ENCODE measurements at places on chromosomes 1 and 21.
A peak's percentile ranks its signal among the peaks of the same experiment; 100 is the strongest.

DNA sequence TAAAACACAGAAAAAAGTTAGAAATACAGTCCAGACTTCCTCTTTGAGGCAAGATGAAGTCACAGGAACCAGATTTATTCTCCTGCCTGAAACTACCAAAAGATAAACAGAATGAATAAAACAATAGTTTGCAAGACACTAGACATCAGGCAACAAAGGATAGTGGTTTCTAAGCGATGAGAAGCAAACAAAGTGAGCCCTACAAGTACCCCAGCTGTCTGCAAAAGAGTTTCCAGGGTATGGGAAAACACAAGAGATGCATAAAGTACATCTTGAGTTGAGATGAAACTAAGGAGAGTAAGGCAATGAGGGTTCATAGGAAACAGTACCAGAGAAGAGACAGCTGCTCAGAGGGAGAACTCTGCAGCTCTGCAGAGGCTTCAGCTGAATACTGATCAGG is 83.3 kb upstream of the COL24A1 start:
- no peak for DNase-seq

- DNase-seq, result peak; percentile 10
Measured at GRCh38 chr1:59477286-59477685, 180.4 kb downstream of the FGGY start.

DNA sequence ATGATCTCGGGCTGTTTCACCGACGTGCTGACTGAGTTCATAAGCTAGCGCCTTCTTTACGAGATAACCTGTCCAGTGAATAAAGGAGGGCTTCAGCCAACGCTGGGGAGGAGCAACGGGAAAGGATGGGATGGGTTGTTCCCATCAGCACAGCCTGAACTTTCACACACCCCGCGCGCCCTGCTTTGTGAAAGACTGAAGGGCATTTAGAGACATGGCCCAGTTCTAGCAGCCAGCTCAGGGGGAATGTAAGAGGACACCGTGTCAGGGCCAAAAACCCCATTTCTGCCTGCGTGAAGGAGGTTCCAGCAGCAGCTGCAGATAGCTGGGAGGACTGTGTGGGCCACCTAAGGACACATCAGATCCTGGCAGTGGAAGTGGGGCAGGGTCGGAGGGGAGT is 255.1 kb upstream of the RAB4A start:
- DNase-seq, result no peak

GRCh38 chr1:117555806-117556205 is 50.0 kb upstream of the TENT5C start:
- no peak for DNase-seq

GRCh38 chr1:59005491-59006288 is 221.8 kb upstream of the JUN start:
- no peak for DNase-seq

DNA sequence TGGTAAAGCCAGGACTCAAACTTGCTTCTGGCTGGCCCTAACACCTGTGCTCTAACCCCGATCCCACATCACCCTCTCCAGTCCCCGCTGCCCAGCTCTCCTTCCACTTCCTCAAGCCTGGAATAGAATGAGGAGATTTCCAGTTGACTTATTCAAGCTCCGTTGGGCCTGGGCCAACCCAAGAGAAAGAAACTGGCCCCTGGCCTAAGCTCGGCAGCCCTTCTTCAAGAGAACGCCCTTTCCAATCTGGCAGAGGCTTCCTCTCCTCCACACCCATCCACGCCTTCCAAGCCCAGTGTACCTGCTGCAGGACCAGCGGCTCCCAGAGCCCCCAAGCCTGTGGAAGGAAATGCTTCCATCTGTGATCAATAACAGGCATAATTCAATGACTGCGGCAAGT is 51.9 kb downstream of the LRRN2 start:
- DNase-seq, result no peak

DNA sequence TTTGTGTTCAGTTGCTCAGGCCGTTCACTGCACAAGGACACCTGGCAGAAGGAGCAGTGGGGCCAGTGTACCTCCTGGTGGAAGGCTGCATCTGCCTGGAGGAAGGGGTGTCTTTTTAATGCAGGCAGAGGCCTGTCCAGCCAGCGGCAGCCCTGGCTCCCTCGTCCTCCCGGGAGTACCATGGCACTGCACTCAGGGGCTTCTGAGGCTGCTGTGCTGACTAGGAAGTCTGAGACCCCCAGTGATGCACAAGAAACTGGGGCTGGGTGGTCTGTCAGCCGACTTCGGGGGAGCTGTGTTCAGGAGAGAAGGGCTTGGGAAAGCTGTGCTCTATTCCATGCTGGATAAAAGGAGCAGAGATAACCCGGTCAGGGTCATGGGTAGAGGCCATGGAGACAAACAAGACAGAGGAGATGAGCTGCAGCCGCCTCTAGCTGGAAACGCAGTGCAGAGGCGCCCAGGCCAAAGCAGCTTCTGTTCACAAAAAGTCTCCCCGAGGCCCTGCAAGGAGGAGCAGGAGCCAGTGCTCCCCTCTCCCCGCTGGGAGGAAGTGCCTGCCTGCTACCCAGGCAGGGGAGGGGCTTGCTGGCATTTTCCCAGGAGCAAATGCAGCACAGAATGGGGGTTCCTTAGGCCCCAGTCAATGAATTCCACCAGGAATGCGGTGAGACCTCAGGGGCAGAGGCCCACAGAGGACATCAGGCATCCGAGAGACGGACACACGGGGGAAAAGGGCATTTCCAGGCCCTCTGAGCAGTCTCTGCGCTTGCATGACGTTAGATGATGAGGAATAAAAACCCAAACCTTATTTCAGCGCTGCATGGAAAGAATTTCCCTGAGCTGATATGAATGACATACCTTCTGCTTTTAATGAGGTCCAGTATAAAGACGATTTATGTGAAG is 17.2 kb upstream of the C2CD2 start:
- DNase-seq, result no peak

DNA sequence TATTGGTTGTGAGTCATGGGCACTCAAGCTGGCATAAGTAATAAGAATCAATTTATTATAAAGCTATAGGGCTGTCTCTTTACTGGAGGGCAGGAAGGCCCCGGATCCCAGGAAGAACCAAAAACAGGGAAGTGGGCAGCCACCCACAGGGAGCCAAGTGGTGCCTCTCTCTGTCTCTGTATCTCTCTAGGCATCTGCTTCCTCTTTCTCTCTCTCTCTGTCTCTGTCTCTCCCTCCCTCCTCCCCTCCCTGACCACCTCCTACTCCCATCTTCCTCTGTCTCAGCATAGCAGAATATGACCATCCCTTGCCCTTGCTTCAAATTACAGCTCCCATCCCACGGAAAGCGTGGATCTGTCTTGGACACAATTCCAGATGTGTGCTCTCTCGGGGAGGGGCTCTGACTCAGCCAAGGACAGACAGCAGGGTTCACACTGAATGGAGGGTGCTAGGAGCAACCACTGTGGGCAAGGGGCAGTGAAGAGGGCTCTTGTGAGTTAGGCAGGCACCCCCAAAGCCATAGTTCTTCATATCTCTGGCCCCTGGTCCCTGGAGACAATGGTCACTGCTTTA is 80.4 kb upstream of the LPGAT1 start:
- no peak for DNase-seq

DNA sequence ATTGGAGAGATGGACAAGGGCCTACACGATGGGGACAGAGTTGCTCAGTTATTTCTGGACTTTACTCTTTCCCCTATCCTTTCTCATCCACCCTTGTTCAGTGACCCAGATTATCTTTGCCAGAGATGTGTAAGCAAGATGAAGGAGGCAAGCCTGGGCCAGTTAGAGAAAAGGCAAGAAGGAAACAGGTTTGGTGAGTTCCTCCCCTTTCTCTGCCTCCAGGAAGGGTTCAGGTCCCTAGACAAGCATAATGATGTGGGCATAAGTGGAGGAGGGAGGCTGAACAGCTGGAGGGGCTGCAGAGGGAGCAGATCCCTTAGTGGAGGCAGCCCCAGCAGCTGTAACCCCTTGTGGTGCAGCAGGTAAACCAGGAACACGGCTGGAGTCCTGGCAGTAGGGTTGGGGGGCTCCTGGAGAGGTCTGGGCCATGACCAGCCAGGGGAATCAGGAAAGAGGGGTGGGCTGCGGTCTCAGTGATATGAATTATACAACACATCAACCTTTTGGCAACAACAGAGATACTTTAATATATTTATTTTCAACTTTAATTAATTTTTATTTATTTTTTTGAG is 9.2 kb upstream of the CDC42 start:
- no peak for DNase-seq

DNA sequence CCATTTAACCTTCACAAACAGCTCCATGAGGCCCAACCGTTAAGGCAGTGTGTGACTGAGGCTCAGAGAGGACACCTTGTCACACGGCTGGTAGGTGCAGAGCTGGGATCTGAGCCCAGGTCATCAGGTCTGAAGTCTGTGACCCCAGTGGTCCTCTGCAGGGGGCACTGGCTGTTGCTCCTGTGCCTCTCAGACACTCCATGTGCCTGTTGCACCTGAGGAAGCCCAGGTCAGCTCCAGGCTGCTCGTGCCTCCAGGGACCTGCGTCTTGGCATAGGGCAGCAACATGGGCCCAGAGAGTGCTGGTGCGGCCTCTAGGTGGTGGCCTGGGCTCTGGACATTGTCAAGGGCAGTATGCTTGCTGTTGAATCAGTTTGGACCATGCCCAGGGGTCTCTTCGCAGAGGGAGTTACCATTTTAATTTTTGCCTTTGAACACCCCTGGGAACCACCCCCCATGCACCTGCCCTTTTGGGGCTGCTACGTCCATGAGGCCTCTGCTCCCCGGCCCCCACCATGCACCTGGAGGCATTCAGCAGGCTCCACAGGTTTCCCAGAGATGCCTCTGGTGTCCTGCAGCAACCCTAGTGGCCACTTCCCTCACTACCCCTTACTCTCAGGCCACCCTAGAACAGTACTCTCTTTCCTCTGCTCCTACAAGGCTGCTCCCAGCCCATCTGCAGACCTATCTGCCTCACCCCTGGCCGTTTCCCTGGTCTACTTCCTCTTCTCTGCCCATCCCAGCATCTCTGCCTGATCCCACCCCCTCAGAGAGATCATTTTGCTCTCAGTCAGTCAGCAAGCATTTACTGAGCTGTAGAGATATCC is 25.2 kb upstream of the EPS8L3 start:
- DNase-seq, result no peak

DNA sequence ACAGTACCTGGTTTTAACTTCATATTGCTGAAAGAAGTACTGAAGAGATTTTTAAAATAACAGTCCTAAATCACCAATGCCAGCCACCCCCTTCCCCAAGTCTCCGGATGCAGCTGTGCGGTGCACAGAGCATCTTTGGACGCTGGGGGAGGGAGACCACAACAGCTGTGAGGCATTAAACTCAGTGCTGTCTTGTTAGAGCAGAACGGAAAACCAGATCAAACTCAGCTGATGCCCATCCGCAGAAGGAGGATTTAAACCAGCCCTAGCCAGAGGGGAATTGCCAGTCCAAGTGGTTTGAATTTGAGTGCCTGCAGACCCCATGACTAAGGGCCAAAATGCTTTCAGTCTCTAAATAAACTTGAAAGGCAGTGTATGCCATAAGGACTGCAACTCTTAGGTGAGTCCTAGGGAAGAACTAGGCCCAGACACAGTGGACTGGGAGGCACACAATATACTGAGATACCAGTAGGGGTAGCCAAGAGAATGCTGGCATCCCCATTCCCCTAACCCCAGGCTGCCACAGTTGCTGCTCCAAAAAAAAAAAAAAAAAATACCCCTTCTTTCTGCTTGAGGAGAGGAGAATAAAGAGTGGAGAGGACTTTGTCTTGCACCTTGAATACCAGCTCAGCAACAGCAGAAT is 576.2 kb downstream of the NEGR1 start:
- no peak for DNase-seq

Measured in stimulated activated CD8-positive, alpha-beta memory T cell treated with anti-CD3 and anti-CD28 coated beads, Interleukin-7, amount 100 ng/mL, for 24 hours (primary cell).